MCF 10A (cell line): ENCODE measurements at places on chromosomes 1 and 21. TPM values are rescaled to one million over a fixed set of nuclear protein-coding genes. Genes with fewer than 3 reads are reported as not detected.

The BSND gene
- total RNA-seq = not detected in 2 replicates

The AHCTF1 gene
- total RNA-seq = 79.5 and 112 TPM in 2 replicates

The LRRC7 gene
- not detected in 2 replicates for total RNA-seq

The SLC1A7 gene
- not detected in 2 replicates for total RNA-seq

The OR2L13 gene
- not detected in 2 replicates for total RNA-seq

The F3 gene
- 173 and 296 TPM in 2 replicates for total RNA-seq

The YIPF1 gene
- 15.8 and 20.1 TPM in 2 replicates for total RNA-seq

The PGLYRP4 gene
- not detected in 2 replicates for total RNA-seq

The VPS26C gene
- 38.5 and 61.6 TPM in 2 replicates for total RNA-seq

The KCND3 gene
- not detected in 2 replicates for total RNA-seq

The DSCAM gene
- 0.29 and 0.33 TPM in 2 replicates for total RNA-seq

The WLS gene
- 34.7 and 37.8 TPM in 2 replicates for total RNA-seq

The TAS1R1 gene
- not detected in 2 replicates for total RNA-seq

The LEFTY2 gene
- not detected in 2 replicates for total RNA-seq

The AK5 gene
- total RNA-seq = not detected in 2 replicates

The CHIA gene
- total RNA-seq = not detected in 2 replicates

The CD2 gene
- total RNA-seq = not detected in 2 replicates

The GBP7 gene
- not detected in 2 replicates for total RNA-seq
